ENCODE measurements at places on chromosomes 4 and X.
A peak's percentile ranks its signal among the peaks of the same experiment; 100 is the strongest.

- DNase-seq = no peak
Observed at GRCh38 chr4:26192899-26193869, 127.6 kb upstream of the RBPJ start.

- DNase-seq = no peak
Observed at GRCh38 chr4:170652571-170652970, 562.8 kb upstream of the AADAT start.

GRCh38 chrX:24184018-24184417 lies 34.5 kb downstream of the ZFX start:
- no peak for DNase-seq

DNA sequence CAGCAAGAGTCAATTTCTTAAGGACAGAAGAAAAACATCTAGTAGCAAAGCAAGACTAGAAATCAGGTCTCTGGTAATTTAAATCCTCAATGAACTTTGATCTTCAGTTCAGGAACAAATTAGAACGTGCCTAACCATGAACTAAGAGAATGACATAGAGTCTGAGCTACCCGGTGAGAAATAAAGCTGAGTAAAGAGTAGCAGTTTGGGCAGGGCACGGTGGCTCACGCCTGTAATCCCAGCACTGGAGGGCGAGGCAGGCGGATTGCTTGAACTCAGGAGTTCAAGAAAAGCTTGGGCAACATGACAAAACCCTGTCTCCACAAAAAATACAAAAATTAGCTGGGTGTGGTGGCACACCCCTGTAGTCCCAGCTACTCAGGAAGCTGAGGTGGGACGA lies 37.7 kb downstream of the ACE2 start:
- DNase-seq = no peak

DNA sequence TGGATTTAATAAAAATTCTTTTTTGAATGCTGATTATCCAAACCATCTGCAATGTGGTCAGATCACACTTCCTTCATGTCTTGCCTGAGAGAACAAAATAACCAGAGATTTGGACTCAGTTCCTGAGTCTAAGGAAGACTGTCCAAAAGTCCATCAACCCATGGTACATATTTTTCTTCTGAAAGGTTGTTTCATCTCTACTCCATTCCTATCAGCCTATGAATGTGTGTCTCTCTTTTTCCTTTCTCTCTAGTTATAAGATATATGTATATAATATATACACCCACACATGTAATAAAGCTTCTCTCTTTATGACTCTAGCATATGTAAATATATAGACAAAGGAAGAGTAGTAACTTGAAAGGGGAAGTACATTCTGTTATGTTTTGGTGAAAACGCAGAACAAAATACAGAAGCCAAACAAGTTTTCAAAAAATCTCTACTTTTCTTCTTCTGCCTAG lies 226.9 kb downstream of the ARHGAP24 start:
- peak; percentile 10 for DNase-seq

DNA sequence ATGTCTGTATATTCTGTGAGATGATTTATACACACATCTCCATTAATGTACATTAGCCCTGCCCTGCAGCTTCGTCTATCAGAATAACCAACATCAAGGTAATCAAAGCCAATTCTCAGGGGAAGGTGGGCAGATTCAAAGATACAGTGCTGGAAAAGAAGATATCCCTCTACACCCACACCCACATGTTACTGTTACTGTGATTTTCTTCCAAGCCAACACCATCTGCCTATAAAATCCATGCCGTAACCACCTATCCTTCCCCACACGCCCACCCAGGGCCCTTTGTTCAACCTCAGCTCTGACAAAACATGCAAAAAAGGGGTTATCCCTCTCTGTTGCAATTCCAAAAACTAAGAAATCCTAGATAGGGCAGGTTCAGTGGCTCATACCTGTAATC lies 20.0 kb downstream of the OPHN1 start:
- no peak for DNase-seq

DNA sequence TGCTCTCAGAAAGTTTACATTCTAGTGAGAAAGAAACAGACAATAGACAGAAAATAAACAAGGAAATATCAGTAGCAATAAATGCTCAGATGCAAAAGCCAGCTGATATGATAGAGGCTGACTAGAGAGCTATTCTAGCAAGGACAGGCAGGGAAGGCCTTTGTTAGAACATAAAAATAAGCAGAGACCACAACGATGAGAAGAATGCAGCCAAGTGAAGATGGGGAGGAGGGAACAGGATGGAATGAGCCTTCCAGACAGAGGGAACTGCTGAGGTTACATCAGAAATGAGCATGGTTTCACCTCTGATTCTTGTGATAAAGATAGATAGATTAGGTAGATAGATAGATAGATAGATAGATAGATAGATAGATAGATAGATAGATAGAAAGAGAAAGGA lies 7.6 kb upstream of the SOWAHB start:
- peak; percentile 86 for DNase-seq

DNA sequence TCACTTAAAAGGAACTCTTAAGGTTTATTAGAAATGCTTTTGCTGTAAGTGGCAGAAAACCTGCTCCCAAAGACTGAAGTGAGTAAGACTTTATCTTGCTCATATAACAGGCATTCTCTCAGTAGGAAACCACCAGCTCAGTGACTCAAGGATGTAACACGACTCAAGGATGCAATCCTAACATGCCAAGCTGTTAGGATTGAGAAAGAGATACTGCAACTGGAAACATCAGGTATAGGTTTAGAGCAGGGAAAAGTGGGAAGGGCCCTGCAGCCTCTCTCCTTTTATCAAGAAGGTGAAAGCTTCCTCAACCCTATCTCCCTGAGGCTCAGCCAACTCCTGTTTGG lies 11.9 kb upstream of the SLC9A7 start:
- peak; percentile 61 for DNase-seq

GRCh38 chr4:2837110-2837903 lies 6.3 kb upstream of the ADD1 start:
- no peak for DNase-seq

DNA sequence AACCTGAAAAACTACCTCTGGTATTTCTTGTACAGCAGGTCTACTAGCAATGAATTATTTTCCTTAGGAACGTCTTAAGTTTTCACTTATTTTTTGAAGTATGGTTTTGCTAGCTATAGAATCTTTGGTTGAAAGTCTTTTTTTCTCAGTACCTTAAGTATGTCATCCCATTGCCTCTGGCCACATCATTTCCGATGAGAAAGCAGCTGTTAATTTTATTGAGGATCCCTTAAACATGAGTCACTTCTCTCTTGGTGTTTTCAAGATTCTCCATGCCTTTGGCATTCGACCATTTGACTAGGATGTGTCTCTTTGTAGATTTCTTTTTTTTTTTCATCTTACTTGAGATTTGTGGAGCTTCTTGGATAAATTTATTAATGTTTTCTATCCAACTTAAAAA lies 803.8 kb upstream of the AMOT start:
- DNase-seq = peak; percentile 15

DNA sequence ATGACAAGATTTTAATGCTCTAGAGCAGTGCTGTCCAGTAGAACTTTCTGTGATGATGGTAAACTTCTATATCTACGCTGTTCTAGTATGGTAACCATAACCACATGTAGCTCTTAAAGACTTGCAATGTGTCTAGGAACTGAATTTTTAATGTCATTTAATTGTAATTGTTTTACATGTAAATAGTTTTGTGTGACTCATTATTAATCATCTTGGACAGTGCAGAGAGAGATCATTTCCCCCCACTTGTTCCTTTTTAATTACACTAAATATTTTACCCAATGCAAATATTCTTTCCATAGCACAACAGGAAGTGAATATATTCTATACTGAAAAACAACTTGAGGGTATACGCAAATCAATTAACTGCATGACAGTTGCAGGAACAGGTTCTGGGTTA lies 5.8 kb downstream of the ATG4A start:
- DNase-seq = no peak

DNA sequence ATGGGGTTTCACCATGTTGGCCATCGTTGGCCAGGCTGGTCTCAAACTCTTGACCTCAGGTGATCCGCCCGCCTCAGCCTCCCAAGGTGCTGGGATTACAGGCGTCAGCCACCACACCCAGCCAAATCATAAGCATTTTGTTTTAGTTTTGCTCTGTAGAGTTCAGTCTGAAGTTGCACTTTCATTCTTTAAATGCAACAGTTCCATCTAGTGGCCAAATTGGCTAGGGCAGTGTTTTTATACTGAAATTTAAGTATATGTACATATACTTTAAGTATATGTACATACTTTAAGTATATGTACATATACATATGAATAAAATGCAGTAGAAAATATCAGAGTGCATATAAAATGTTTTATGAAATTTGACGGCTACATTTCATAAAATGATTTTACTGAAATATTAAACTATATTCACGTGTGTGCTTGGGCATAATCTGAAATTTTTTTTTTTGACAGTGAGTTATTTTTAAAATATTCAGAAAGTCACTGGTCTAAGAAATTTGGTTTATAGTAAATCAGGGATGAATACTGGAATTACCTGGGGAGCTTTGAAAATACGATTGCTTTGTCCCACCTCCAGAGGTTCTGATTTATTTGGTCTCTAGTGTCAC lies 145.5 kb downstream of the NWD2 start:
- DNase-seq = peak; percentile 51

- peak; percentile 49 for DNase-seq
Observed at GRCh38 chr4:675036-675882, 917 bp downstream of the MYL5 start.

- no peak for DNase-seq
Observed at GRCh38 chr4:4599481-4600275, 57.8 kb upstream of the STX18 start.

GRCh38 chr4:20490734-20491133 lies 209.5 kb upstream of the PACRGL start:
- DNase-seq = no peak

- peak; percentile 95 for DNase-seq
Observed at GRCh38 chrX:154490414-154491083, at the start of gene SLC10A3. TSS of gene SLC10A3 (minus strand) at chrX:154490629. CDS start at chrX:154488940, 1,689 bp downstream.

GRCh38 chr4:163391756-163392155 lies 48.1 kb downstream of the NPY5R start:
- DNase-seq = no peak

DNA sequence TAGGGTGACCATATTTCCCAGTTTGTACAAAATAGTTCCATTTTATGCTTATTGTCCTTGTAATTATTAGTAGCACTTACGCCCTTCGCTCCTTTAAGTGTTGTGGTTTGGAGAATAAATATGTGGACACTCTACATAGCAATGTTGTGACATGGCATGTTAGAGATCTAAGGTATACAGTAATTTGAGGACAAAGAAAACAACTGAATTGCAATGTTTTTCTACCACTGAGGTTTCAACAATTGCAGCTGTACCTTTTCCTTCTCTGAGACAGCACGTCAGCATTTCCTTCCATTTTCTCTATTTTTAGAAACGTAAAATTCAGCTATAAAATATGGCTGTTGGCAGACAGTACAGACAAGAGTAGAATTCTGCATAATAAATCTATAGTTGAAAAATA lies 323.1 kb downstream of the MAPK10 start:
- no peak for DNase-seq

DNA sequence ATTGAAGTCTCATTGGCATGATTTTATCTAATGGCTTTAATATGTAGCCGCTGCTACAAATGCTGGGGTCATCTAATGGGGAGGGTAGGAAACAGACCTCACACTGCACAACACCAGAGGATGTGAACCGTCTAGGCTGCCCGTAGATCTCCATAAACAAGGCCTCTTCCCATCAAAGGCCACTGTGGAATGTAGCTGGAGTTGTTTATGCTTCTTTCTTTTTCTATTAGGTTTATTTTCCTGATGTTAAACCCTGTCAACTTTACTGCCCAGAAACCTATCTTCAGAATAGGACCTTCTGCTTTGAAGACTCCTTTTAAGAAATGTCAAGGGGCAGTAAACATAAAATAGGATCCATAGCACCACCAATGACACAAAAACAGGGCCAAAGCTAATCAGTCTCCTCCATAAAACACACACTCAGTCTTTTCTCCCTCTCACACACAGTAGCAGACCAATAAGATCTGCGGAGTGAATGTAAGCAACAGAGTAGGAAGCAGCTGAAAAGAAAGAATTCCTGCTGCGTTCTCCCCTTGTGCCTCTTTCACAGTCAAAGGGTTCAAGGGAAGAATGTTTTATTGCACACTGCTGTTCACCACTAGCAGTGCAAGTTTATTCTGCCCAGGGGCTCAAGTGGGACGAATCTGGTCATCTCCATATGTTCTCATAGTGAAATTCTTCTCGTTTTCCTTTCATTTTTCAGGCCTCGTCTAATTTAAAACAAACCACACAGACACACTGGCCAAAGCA lies 72.2 kb downstream of the MAML3 start:
- no peak for DNase-seq

DNA sequence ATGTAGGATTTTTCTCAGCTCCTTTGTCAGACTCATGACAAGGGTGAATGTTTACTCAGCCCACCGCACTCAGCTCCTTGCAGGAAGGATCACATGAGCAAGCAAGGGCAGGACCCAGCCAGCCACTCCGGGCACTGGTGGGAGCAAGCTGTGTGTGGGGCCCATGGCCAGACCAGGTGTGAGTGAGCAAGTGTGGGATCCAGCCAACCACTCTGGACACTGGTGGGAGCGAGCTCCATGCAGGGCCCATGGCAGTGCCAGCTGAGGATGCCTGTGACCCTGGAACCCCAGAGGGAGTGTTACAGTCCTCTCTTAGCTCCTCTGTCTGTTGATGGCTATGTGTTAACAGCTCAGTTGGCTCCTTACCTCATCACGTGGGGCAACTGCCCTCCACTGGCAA lies 2750.6 kb downstream of the PCDH7 start:
- DNase-seq = no peak

DNA sequence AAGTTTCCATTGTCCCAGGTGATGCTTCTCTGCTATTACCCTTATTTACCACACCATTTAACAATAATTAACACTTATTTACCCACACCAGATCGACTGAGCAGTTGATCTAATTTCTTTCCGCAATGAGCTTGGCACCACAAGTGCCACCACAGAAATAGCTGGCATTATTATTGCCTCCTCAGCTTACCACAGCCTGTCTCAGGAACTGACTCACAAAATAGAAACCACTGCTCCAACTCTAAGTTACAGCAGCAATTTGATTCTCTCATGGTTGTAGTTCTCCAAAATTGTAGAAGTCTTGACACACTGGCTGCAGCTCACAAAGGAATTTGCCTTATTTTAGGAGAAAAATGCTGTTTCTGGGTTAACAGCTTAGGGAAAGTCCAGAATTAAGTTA lies 22.5 kb downstream of the ZNF721 start:
- no peak for DNase-seq

DNA sequence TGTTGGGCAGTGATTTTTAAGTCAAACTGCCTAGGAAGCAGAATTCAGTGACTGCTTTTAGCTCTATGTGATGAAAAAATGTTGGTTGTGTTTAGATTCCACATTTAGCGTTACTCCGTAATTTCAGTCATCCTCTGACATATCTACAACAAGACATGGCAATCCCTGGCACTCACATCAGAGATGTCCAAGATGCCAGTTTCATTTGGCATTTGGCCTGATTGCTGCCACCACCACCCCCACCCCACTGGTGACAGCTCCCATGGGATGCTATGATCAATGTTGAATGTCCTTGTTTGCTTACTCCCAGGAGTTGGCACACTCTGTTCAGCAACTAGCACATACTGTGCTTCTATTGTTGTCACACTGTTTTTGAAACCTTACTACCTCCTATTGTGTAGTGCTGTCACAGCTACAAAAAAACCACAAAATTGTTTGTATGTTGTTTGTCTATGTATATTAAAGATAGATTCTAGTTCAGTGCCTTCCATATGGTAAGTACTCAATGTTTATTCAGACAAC lies 101.4 kb downstream of the AWAT2 start:
- DNase-seq = no peak

- DNase-seq = peak; percentile 41
Observed at GRCh38 chr4:74934016-74934831, 1.3 kb downstream of the PARM1 start.

- DNase-seq = peak; percentile 21
Observed at GRCh38 chr4:184664445-184665210, 15.1 kb downstream of the PRIMPOL start.
